ENCODE measurements at places on chromosomes 11 and 22.

- DNase-seq = no peak
These were observed 18.7 kb downstream of the H19 start for GRCh38 chr11:1978720-1979473.

- DNase-seq = no peak
These were observed 20.9 kb downstream of the SOX6 start for GRCh38 chr11:16335236-16335962.

DNA sequence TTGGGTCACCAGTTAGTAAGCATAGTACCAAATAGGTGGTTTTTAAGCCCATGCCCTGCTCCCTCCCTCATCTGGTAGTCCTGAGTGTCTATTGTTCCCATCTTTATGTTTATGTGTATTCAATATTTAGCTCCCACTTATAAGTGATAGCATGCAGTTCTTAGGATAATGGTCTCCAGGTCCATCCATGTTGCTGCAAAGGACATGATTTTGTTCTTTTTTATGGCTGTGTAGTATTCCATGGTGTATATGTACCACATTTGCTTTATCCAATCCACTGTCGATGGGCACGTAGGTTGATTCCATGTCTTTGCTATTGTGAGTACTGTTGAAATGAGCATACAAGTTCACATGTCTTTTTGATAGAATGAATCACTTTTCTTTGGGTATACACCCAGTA is 18.2 kb upstream of the SYTL2 start:
- DNase-seq = no peak

GRCh38 chr11:123083623-123084029 is 21.7 kb upstream of the HSPA8 start:
- DNase-seq = peak; percentile 98

GRCh38 chr11:96054870-96055705 is 131.2 kb upstream of the MTMR2 start:
- peak; percentile 42 for DNase-seq

DNA sequence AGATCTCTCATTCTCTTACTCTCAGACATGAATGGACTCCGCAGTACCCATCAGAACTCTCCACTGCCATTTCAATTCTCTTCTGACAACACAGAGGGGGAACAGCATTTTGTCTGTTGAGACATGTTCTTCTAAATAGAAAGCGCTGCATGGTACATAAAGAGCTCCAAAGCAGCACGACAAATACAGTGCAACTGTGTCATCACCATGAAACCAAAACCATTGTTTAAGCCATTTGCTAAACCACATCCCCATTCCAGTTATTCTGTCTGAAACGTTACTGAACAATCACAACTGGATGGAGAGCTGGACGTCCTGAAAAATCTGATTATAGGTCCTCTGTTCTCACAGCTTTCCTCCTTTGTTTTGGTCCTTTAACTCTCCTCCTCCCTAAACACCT is 17.9 kb upstream of the TENM4 start:
- no peak for DNase-seq

DNA sequence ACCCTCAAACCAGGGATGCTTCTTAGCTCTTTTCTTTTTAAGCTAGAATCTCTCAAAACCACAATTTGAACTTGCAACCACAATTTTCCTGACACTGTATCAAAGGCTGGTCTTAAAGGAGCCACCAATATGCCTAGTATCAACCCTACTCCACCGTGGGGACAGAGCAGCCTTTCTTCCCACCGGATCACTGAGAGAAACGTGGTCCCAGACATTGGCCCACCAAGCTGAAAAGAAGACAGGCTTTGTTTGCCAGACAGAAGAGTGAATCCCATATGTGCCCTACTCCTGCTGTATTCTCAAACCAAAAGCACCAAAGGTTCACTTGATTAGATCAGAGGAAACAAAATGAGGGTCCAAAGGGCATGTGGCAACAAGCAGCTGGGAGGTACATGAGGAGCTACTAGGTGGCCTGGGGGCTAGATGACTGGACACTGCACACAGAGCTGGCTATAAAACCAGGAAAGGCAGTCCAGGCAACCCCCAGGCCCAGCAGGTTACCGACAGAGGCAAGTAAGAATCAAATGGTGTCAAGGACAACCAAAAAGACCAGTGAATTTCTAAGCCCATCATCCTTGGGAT is 3.6 kb upstream of the VWCE start:
- no peak for DNase-seq

GRCh38 chr11:72844356-72844755 is 30.1 kb downstream of the ATG16L2 start:
- no peak for DNase-seq

DNA sequence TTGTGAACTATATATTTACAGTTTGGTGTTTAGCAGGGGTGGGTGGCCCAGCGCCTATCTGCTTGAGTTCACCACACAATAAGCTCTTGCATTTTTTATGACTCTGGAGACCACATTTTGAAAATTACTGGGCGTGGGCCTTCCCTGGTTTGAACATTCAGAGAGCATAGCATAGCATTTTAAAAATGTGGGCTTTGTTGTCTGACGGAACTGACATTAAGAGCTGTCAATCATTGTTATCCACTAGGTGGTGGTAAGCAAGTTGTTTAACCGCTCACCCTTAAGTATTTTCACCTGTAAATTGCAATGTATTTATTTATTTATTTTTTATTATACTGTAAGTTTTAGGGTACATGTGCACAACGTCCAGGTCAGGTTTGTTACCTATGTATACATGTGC is 1.0 kb downstream of the NLRP14 start:
- DNase-seq = no peak

- DNase-seq = no peak
These were observed 8.4 kb upstream of the SLC2A11 start for GRCh38 chr22:23849009-23850006.

Measured in fibroblast of the conjunctiva (primary cell).